NCI-H1048 (cell line): ENCODE measurements at places on chromosomes 1 and 21.
A peak's percentile ranks its signal among the peaks of the same experiment; 100 is the strongest.

DNA sequence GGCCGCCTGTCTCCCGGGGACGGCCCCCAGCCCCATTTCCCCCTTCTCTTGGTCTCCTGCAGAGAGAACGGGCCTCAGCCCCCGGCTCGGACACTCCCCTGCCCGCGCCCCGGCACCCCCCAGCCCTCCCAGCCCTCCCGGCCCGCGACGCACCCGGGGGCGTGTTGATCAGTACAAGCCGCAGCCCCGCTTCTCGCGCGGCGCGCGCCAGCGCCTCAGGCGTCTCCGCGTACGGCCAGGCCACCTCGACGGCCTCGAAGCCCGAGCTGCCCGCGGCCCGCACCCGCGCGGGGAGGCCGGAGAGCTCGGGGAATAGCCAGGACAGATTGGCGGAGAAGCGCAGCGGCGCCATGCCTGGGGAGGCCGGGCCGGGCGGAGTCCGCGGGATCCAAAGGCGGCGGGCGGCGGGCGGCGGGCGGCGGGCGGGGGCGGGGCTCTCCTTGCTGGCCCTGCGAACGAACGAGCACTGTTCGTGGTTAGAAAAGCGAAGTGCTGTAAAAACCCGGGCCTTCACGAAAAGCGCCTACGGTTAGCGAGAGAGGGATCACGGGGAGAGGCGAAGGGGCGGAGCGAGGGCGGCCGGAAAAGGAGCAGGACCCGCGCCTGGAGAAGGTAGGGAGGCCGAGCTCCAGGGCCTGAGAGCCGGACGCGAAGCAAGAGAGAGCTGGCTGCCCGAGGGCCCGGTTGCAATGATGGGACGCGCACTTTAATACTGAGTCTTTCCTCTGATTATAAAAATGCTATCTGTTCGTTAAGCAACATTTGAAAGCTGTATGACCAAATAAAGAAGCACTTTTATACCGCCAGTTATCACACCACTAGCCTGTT, at the start of gene HYI:
TSS of gene HYI (minus strand) at position 490 of the 828 bp plus-strand sequence. CDS start at position 352, 138 bp downstream.
- peak; percentile 70 for DNase-seq

DNA sequence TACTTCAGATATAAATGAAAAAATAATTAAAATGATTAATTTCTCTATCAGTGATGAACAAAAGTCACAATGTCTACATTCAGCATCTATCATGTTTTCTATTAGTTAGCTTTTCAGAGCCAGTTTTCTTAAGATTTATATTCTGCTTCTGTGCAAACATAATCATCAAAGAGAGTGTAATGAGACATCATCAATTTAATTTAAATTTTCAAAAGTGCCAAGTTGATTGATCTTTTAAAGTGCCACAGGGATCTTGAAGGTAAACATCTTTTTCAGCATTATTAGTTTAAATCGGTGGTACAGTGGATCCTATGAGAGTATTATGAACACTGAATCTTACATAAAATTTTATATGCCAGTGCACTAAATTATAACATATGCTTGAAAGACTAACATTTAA, 1176.1 kb downstream of the PLA2G4A start:
- no peak for DNase-seq

GRCh38 chr1:923131-923990, at the start of gene SAMD11:
Gene SAMD11, plus strand, starts transcription at chr1:923923. Its CDS starts 509 bp downstream, at chr1:924432.
- peak; percentile 53 for DNase-seq

- no peak for DNase-seq
Measured at GRCh38 chr1:215146240-215146975, 63.9 kb downstream of the KCNK2 start.

GRCh38 chr1:156482276-156482675, 18.3 kb downstream of the MEF2D start:
- DNase-seq: no peak

DNA sequence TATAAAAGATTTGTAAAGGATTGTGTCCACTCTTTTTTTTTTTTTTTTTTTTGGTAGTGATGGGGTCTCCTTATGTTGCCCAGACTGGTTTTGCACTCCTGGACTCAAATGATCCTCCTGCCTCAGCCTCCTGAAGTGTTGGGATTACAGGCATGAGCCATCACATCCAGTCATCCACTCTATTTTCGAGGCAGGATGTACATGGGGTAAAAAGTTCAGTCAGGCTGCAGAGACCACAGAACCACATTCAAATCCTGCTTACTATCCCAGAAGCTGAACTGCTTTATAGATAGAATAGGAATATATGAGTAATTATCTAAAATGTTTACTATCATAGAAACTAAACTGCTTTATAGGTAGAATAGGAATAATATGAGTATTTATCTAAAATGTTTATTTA, 26.0 kb upstream of the KCNK2 start:
- DNase-seq: no peak

GRCh38 chr1:91450260-91450659, 45.6 kb upstream of the HFM1 start:
- peak; percentile 76 for DNase-seq

- no peak for DNase-seq
Measured at GRCh38 chr1:50846224-50846839, 113.7 kb downstream of the FAF1 start.

- DNase-seq: no peak
Measured at GRCh38 chr1:170498876-170499275, 33.1 kb upstream of the GORAB start.

- no peak for DNase-seq
Measured at GRCh38 chr1:177229781-177230180, 59.0 kb downstream of the BRINP2 start.

- DNase-seq: no peak
Measured at GRCh38 chr1:244306544-244306943, 145.2 kb downstream of the ADSS2 start.

DNA sequence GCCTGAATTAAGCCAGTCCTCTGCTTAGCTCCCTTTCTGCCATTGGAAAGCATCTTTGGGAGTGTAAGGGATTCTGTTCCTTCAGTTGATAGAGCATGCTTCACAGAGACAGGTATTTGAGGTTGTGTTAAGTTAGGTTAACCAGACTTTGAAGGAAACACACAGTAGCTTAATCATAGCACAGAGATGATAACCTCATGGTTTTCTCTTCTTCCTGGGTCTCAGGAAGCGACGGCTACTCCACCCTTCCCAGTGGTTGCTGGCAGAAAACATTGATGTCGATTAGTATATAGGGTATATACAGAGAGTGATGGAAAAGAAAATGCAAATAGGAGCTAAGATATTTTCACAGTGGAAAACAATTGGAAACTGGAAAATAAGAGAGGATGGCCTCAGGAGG, 42.0 kb downstream of the S1PR1 start:
- no peak for DNase-seq

- no peak for DNase-seq
Measured at GRCh38 chr1:104765085-104765484, 1015.4 kb downstream of the AMY1C start.

DNA sequence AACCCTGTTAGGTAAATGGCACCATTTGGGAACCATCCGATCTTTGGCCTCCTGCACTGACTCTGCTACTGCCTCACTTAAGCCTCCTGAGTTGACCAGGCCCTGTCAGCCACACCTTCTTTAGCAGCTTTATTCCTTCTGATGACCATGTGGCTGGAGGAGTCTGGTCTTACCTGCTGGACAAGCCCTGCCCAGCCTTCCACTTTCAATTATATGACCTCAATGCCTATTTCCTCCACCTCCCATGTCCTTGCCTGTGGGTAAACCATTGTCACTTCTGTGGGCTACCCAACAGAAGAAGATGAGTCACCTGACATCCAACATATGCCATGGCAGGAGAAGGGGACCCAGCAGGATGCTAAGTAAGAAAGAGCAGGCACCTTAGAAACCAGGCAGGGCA, 393.8 kb downstream of the NTNG1 start:
- no peak for DNase-seq

GRCh38 chr21:14366998-14367397, 15.9 kb downstream of the HSPA13 start:
- DNase-seq: no peak

DNA sequence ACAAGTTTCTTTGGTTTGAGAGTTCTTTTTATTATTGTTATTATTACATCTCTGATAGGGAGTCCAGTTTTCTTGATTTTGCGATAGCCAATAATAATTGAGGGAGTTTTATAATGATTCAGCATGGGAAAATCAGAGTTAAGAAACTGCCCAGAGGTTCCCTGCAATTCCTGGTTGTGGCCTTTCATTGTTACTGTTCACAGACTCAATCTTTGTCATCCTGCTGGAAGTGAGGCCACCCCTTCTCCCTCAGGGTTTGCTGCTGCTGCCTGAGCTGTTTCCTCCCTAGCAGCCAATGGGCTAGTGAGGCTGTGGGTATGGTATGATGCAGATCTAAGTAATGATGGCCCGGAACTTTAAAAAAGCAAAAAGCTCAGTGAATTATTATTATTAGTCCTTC, 50.2 kb upstream of the TACSTD2 start:
- no peak for DNase-seq

DNA sequence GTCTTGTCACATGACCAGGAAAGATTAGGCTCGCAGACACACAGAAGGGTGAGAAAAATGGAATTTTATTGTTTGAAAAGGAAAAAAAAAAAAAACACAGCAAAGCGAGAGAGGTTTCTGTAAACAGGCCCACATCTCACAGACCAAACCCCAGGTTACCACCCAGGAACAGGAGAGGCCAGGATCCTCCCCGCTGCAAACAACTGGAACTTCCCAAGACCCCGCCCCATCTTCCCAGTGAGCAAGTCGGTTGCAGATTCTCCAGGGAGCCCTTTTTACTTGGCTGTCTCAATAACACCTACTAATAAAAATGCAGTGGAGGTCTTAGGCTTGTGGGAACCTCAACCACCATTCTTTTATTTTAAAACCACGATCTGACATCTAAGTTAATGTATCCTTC, 84.7 kb upstream of the ETS2 start:
- DNase-seq: no peak

DNA sequence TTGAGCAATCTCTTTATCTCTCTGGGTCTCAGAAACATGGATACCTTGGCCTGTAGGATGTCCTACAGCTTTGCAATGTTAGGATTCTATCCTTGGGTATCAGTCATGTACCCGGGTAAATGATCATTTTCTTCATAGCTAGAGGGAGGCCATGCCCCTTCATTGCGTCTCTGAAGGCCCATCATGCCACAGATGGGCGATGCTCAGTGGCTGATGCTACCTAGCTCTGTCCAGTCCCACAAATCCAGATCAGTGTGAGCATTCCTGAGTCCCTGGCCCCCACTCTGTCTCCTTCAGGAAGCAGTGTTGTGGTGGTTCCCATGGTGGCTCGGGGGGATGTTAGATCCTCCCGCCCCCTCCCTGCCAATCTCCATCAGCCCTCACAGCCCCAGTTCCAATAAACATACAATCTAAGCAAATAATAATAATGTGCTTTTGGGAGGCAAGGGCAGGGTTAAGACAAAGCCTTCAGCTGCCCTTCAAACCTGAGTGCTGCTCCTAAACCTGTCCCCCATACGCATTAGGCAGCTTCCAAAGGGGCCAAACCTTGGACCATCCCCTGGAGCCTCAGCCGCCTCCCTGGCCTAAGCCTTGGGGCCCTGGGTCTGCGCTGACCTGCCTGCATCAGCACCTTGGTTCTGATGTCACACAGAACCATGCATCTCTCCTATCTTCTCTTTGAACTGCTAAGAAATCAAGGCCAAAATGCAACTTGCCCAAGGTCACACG, 681 bp upstream of the GPR61 start:
- DNase-seq: no peak

- no peak for DNase-seq
Measured at GRCh38 chr1:39733161-39733560, 5.5 kb upstream of the PPIE start.

DNA sequence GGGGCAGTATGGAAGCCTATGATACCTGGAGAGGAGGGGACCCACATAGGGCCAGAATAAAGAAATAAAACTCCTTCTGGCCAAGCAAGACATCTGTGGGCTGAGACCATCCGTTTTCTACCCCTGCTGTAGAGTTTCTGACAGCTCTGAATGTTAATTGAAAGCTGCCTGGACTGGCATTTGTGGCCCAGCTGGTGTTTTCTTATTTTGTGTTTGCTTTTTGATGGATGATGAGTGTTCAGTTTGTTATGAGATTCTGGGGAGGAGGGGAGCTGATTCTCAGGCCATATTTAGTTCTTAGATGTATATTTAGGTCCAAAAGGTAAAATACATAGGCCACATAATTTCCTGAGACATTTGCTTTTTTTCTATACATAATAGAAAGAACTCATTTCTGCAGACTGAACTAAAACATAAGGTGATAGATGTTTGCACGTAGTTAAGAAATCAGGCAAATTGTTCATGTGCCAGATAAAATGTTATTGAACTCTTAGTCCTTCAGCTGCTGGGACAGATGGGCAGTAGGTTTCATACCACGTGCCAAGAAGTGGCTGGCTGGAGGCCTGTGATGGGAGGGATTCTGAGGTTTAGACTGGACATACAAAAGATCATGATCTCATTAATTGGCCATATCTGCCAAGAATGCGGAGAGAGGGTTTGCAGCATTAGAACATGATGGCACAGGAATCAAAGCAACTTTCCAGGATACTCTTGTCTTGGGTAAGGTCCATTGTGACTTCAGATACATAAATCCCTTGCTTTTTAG, 54.1 kb downstream of the DSCAM start:
- DNase-seq: no peak

GRCh38 chr1:109624201-109625010, 4.8 kb downstream of the AMPD2 start:
- no peak for DNase-seq
